Activated T-helper 1 cell treated with anti-CD3 and anti-CD28 coated beads, Interleukin-2, amount 50 U/mL, for 16 hours (primary cell): ENCODE measurements at places on chromosomes 3 and 15.

DNA sequence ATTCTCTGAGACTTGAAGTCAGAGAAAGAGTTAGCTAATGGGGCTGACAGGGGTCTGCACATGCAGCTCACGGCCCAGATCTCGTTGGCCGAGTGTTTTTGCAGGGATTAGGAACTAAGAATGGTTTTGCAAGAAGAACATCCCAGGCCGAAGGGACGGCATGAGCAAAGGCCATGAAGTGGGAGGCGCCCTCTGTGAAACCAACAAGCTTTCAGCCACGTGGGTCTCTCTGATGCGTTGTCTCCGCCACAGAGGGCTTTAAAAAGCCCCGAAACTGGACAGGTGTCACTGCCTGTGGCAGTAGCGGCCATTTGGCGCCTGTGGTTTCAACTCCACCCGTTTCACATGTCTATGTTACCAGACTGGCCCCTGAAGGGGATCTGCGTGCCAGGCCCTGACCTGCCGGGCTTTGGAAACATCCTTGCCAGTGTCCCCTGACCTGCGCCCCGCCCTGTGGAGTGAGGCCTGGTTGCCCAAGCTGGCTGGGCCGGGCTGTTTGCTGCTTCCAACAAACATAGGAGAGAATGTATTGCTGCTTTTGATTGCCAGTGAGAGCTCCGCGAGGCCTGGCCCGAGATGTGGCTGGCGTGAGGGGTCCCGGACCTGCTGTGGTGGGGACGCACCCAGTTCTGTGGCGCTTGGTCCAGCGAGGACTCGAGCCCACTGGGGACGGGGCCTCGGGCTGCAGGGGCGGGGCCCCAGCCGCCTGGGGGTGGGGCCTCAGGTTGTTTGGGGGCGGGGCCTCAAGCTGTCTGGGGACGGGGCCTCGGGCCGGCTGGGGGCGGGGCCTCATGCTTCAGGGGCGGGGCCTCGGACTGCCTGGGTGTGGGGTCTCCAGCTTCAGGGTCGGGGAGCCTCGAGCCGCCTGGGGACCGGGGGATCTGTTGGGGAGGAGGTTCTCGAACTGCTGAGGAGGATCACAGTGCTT is 30.4 kb downstream of the GOLGA6L2 start:
- DNase-seq: no peak

- DNase-seq: no peak
Measured at GRCh38 chr15:37880009-37880834, 54.2 kb upstream of the TMCO5A start.

GRCh38 chr3:127647166-127647844 is 18.3 kb downstream of the PODXL2 start:
- DNase-seq: no peak

DNA sequence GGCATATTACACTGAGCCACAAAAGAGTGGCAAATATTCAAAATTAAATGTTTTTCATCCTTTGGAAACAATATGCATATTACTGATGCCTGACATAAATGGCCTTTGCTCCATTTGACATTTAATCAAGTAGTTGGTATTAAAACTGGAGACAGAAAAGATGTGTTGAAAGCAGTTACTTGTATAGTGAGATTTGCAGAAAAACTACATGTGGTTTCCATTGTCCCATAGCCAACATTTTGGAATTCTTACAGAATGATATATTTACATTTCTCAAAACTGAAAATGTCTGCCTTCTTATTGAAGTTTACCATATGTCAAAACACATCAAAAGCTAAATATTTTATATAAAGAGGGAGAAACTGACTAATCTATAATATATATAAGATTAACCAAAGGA is 21.6 kb downstream of the SHOX2 start:
- DNase-seq: no peak

- DNase-seq: no peak
Measured at GRCh38 chr15:71352125-71352524, 236.9 kb downstream of the THSD4 start.

DNA sequence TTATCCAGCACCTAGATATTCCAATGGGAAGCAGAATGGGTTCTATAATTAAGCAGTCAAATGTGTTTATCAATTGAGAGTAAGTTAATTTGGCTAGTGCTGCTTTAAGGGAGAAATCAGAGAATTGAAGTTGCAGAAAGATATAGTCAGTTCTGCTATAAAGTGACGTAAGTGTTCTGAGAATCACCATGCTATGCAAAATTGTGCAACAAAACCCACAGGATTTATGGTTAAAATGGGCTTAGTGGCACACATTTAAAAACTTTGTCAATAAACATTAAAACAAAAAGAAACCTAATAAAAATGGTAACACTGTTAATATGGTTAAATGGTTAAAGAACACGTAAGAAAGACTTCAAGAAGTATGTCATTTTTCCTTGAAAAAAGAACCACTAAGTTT is 74.5 kb downstream of the TMEM108 start:
- DNase-seq: no peak

- no peak for DNase-seq
Measured at GRCh38 chr15:49412797-49413196, 10.2 kb upstream of the FGF7 start.

- no peak for DNase-seq
Measured at GRCh38 chr3:109831403-109831802, 494.1 kb upstream of the DPPA4 start.

- no peak for DNase-seq
Measured at GRCh38 chr3:102180280-102180931, 254.4 kb upstream of the ZPLD1 start.

DNA sequence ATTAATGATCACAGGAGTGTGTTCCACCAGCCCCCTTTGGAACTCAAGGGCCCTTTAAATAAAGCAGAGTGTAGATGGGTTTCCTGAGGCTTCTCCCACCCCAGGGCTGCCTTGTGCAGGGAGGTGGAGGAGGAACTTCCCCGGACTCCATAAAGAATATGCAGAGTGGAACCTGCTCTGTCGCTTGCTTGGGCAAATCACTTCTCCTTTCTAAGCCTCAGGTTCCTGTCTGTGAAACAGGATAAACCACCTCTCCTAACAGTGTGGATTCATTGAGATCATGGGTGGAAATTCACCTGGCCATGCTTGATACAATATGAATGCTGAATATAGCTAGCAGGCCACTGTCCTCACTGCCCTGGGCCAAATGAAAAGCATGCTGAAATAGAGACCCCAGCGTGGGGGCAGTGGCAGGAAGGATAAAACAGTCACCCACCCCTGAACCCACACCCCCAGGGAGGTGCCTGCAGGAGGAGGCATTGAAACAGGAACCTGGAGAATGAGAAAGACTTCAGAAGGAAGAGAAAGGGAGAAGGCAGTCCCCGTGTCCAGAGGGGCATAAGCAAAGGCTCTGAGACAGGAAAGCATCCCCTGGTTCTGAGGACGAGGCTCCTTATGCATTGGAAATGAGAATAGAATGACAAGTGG is 41.1 kb upstream of the CHRNB4 start:
- DNase-seq: no peak

GRCh38 chr3:178562143-178562946 is 26.1 kb downstream of the KCNMB2 start:
- no peak for DNase-seq

DNA sequence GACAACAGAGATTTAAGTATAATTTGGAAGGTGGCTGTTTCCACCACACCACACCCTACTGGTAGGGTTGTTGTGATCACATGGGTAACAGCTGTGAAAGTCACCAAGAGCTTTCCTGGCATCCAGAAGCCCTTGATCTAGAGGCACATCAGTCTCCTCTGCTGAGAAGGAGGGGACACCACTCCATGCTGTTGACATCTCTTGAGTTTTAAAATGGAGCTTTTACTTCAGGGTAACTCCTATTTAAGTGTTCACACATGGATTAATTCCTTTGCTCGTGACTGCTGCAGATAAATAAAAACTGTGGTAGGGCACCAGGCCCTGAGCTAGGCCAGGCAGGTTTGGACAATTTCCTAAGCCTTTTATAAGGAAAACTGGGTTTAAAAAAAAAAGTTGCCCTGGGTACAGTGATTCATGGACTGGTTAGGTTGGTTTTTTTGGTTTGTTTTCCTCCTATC is 7.5 kb downstream of the EXOSC7 start:
- no peak for DNase-seq

GRCh38 chr3:96209699-96210098 is 604.7 kb upstream of the EPHA6 start:
- no peak for DNase-seq

DNA sequence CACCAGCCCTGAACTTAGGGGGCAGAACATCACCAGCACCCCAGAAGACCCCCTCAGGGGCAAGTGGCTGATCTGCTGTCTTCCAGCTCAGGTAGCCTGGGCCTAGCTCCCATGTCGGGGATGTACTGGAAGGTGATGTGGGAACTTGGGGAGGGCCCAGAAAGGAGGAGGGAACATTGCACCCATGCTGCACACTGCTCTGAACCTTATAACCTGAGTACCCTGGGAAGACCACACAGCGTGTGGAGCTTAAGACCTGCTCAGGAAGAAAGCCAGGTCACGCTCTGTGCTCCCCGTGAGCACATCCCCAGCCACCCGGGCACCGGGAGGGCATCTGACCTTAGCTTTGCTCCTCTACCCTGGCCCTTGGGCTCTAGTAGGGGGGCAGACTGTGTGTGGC is 159.4 kb downstream of the ATP10A start:
- DNase-seq: no peak

DNA sequence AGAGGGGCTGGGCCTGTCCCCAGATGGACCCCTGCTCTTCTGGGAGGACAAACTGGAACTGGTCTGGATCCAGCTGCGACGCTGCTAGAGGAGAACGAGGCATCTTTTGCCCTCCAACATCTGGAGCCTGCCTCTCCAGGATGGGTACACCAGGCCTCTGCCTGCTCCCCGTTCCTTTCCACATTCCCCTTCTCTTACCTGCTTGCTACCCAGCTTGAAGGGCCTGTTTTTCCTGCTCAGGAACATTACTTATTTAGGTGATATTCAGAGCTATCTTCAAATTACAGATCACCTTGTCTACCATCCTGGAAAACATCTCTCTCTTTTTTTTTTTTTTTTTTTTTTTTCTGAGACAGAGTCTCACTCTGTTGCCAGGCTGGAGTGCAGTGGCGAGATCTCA is 64.0 kb downstream of the CHRD start:
- DNase-seq: no peak

- peak; percentile 65 for DNase-seq
Measured at GRCh38 chr15:78618490-78618934, 2.3 kb downstream of the CHRNA3 start.

- DNase-seq: no peak
Measured at GRCh38 chr15:95944661-95945255, 385.7 kb upstream of the NR2F2 start.

- DNase-seq: no peak
Measured at GRCh38 chr3:177249203-177249602, 51.9 kb upstream of the TBL1XR1 start.

DNA sequence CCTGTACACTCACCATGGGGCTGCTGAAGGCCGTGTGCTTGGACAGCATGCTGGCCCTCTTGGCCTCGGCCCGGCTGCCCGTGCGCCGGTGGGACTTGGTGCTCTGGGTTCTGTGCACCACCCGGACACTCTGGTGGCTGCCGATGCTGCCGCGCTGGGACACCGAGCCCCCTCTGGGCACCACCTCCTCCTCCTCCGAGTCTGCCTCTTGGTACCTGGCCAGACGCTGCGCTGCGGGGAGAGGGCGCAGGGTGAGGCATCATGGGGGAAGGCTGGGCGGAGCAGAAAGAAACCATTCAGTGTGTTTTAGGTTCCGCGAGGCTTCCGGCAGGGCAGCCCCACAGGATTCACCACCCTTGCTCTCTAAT is 145.0 kb downstream of the ATP10A start:
- no peak for DNase-seq

DNA sequence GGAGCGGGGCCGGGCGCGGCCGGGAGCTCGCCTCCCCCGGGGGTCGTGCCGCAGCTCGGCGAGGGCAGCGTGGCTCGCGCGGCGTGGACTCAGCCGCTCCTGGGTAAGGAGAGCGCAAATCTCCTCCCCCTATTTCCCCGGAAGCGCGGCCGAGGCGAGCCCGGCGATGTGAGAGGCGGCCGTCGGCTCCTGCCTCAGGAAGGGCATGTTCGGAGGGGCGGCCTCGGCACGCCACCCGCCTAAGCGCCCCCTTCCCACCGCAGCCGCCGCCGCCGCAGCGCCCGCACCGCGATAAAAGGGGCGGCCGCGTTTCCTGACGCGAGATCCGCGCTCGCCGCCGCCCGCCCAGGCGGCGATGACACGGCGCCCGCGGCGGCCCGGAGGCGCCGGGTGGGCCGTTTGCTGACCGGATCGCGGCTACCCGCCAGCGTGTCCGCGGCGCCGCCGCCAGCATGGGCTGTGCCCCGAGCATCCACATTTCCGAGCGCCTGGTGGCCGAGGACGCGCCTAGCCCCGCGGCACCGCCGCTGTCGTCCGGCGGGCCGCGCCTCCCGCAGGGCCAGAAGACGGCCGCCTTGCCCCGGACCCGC is at the start of gene PDE8A:
Gene PDE8A (plus strand): TSS at position 146 of the 590 bp plus-strand sequence. CDS start 307 bp downstream, at position 453.
- DNase-seq: peak; percentile 44

- DNase-seq: no peak
Measured at GRCh38 chr3:157319672-157320071, 117.0 kb upstream of the PTX3 start.

- DNase-seq: no peak
Measured at GRCh38 chr15:74505837-74506514, 35.0 kb upstream of the ARID3B start.

DNA sequence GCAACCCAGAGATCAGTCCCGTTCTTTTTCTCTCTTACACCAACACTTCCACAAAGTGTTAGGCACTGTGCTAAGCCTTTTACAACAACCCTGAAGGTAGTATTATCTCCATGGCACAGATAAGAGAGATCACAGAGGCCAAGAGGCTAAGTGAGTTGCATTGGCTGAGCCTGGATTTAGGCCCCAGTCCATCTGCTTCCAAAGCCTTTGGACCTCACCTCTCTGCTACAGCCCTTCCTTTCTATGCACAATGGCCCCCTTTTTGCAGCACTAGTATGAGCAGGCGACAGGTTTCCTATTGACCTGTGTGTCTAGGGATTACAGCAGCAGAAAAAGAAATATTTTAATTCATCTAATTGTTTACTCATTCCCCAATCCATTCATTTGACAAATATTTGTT is 76.2 kb downstream of the CRYGS start:
- no peak for DNase-seq

- DNase-seq: no peak
Measured at GRCh38 chr3:146425341-146425740, 44.0 kb downstream of the PLSCR2 start.

DNA sequence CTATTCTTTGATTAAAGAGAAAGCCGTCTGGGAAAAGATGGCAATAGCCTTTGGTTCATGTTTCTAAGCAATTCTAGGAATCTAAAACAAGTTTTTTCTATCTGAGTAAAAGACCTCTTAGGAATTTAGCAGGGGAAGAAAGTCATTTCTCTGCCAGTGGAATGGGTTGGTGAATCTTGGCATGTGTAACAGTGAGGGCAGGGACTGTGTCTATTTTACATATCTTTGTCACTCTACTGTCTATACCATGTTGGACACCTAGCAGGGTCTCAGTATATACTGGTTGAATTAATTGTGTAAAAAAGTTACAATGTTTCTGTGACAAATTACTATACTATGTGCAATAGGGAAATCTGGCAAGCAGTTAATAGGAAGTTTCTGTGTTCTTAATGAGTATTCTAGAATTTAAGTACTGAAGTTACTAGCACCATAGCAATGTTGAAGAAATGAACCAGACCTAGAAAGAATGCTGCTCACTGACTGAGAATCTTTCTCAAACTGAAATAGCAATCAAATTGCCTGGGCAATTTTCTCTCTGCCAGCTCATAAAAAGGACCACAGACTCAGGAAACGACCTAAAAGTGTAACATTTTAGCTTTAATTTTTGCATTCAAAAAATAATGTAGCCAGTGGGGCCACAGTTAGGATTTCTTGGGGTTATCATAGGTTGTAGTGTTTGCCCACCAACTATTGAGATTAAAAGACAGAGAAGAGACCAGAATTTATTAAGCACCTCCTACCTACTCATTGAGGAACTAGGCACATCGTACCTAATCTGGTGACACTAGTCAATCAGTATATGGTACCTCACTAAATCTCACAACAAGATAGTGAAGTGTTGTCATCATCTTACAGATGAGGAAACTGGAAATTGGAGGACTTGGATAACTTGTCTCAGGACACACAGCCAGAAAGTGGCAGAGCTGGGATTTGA is 56.2 kb upstream of the LEKR1 start:
- DNase-seq: no peak
